SW480 (cell line): ENCODE measurements at places on chromosomes 16 and 17.

DNA sequence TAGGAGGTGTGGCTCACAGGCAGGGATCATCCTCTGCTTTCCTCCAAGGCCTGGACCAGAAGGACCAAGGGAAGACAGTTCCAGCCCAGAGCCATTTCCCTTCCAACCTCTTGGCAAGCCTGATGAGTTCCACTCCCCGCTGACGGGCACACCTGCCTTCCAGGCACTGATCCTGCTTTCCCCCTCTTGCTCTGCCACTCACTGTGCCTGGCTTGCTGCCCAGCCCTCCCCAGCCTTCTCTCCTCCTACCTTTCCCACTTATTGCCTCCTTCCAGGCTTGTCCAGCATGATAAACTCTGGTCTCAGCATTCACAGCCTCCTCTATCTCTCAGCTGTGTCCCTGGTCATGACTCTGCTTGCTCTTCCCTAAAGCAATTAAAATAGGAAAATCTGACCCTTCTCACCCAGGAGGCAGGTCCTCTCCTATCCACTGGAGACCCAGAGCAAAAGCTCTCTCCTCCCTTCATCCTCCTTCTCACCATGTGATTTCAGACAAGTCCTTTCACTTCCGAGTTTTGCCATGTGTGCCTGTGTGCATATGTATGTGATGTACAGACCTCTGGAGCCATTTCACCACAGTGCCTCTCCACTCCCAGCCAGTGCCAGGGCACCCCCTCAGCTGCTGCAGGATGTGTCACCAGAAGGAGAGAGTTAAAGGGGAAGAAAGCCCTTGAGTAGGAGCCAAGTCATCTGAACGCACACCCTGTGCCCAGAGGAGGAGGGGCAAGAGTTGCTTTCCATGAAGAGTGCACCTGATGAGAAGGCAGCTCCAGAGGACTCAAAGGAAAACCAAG, 13.4 kb upstream of the TMEM170A start:
- no peak for DNase-seq

GRCh38 chr16:1221628-1222552, 3.2 kb downstream of the TPSG1 start:
- no peak for DNase-seq

DNA sequence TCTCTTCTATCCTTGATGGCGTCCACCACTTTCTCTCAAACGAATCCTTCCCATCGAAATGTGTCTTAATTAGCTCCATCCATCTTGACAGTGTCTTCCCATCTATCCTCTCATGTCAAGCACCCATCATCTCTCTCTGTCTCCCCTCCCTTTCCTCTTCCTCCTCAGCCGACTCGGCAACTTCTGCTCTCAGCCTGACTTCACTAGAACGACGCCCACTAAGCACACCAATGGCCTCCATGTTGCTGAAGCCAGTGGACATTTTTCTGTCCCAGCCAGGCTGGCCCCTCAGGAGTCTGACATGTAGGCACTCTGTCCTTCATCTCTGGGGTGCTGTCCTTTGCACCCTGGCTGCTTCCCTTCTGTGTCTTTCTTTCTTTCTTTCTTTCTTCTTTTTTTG, 2.5 kb upstream of the SPATA20 start:
- DNase-seq, result no peak

GRCh38 chr17:12406623-12407215, 259.0 kb upstream of the MYOCD start:
- no peak for DNase-seq

DNA sequence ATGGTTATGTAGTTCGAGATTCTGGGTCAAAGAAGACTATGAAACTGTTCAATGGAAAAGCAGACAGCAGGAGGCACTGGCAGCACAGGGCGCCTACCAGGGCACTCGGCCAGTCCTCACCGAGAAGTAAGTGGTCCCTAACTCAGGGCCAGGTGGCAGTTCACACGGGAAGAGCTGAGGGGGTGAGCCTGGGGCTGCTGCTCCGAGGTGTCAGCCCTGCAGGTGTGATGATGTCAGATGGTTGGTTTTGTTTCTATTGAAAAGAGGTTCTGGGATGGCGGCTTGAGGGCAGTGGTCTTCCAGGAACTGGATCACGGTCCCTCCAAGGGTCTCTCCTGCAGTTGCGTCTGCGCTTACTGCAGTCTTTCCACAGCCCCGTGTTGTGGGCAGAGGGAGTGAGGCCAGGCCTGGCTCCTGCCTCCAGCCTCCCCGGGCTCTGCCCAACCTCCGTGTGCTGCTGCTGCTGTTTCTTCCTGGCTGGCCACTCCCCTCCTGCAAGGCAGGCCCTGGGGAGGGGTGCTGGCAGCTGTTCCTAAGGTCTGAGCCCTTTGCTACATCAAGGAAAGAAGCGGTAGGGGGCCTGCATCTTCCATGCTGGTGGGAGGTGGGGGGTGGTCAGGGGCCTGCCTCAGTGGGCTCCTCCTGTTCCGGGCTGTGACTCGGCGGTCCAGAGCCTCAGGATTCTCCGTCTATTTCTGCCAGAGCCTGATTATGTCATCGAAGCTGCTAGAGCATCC, 22.6 kb downstream of the RNF213 start:
- no peak for DNase-seq

GRCh38 chr17:887551-888209, 91.9 kb downstream of the NXN start:
- DNase-seq, result no peak

DNA sequence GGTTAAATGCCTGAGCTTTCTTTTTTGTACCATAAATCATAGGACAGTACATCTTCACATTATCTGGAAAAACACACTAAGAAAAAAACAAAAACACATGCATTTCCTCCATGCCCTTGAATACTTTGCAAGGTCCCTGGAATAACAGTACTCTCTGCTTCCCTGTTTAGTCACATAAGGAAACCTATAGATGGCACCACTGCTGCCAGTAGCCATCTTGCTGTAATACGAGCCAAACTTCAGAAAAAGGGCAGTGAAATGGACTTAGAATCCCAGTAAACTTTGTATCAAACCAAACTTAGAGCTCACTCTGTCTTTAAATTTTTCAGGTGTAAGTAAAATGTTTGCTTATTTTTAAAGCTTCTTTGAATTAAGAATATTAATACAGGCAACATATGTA, 435.5 kb downstream of the KCNJ2 start:
- no peak for DNase-seq

DNA sequence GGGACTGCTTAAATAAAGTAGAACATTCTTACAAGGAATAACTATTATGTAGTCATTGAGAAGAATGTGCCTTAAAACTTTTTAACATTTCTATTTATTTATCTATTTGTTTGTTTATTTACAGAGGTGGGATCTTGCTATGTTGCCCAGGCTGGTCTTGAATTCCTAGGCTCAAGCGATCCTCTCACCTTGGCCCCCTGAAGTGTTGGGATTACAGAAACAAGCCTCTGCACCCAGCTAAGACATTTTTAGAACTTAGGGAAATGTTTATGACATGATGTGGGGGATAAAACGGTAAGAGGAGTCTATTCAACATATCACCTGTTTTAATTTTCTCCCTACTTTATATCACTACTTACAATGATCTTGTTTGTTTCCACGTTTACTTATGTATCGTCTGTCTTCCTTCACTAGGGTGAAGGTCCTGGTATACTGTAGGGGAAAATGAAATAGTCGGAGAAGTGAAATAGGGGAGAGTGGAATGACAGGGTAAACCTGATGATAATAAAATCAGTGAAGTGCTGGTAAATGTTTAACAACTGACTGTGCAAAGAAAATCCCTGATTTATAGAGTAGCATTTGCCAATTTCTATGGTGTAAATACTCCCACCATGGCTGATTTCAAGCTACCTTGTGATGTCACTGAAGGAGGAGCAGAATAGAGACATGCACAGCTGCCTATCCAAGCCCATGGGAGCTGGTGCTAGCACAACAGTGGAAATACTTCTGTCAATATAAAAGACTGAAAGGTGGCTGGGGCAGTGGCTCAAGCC, 16.0 kb upstream of the HAPSTR1 start:
- no peak for DNase-seq
